ENCODE measurements at places on chromosomes 5 and 9.

DNA sequence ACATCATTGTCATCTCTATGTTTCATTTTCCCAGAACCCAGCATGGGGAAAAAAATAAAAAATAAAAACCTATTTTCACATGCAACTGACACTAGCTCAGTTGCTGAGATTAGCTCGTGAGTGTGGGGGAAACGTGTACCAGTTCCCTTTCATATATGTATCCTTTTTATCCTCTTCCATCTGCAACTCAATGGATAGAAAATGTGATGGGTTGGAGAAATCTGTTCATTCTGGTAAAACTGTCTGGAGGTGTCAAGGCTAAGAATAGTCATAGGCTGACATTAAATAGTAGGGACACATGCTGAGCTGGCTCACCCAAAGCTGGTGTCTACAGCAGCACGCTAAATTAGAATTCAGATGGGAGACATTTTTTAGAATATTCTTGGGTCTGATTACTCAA, 519.3 kb downstream of the ELAVL2 start:
- DNase-seq: no peak

GRCh38 chr9:70292253-70292652, 33.5 kb downstream of the SMC5 start:
- DNase-seq: no peak

DNA sequence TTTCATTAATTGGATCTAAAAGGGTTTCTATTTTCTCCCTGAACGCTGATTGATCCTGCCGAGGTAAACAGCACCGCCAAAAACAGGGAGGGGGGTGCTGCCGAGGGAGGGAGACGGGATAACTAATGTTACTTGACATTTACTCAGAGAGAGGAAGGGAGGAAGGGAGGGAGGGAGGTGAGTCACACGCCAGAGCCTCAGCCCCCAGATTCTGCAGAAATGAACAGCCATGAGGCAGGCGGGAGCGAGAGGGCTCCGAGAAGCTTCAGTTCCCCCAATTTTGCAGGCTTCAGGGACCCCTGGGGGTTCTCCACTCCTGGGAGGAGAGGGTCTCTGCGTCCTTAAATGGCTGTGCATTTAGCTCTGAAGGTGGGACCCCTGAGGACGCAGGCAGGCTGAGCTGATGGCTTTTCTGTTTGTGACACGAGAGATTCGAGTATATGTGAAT, 59.1 kb upstream of the IER5L start:
- DNase-seq: peak; percentile 71

DNA sequence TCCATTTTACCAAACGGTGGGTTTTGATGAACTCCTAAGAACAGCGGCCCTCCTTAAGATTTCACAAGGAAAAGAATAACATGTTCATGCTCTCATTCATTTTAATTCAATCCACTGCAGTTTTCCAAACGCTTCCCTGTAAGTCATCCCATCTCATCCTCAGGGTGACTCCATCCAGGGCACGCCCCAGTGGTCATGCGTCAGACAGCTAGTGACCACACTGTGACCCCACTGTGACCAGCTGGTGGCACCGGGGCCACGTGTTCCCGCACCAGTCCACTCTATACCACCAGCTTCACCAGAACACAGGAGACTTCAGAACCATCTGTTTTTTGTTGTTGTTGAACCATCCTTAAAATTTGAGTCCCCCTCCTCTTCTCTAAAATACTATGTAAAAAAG, 14.3 kb downstream of the ATPSCKMT start:
- DNase-seq: peak; percentile 37

- DNase-seq: peak; percentile 10
Observed at GRCh38 chr9:18143073-18143745, 330.7 kb upstream of the ADAMTSL1 start.

- no peak for DNase-seq
Observed at GRCh38 chr5:144453753-144454152, 283.1 kb downstream of the KCTD16 start.

GRCh38 chr5:129245489-129245888, 150.9 kb downstream of the ISOC1 start:
- peak; percentile 11 for DNase-seq

DNA sequence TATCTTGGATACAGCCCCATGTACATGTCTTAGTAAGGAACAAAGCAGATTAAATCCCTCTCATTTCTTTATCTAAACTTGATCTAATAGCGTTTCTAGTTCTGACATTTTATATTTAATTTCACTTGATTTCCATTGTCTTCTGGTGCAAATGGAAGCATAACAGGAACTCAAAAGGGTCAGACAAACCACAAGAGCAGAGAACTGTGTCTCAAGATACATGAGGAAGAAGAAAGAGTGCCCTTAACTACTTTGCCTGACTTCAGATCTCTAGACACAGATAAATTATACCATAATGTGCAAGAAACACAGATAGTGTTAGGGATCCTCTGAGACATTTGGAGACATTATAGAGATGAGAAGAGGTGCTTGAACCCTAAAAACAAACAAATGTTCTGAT, 20.7 kb upstream of the STX17 start:
- no peak for DNase-seq

DNA sequence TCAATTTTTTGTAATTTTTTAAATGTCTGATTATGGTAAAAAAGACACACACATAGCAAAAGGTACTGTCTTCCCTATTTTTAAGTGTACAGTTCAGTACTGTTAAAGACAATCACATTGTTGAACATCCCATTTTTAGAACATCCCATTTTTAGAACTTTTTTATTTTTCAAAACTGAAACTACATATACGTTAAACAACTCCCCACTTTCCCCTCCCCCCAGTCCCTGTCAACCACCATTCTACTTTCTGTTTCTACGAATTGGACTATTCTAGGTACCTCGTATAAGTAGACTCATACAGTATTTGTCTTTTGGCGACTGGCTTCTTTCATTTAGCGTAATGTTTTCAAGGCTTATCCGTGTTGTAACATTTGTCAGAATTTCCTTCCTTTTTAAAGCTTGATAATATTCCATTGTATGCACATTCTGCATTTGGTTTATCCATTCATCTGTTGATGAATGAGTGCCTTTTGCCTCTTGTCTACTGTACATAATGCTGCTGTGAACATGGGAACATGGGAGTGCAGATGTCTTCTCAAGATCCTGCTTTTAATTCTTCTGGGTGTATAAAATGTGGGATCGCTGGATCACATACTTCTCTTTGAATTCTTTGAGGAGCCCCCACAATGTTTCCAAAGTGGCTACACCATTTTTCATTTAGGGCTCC, 154.0 kb downstream of the PIK3R1 start:
- no peak for DNase-seq

DNA sequence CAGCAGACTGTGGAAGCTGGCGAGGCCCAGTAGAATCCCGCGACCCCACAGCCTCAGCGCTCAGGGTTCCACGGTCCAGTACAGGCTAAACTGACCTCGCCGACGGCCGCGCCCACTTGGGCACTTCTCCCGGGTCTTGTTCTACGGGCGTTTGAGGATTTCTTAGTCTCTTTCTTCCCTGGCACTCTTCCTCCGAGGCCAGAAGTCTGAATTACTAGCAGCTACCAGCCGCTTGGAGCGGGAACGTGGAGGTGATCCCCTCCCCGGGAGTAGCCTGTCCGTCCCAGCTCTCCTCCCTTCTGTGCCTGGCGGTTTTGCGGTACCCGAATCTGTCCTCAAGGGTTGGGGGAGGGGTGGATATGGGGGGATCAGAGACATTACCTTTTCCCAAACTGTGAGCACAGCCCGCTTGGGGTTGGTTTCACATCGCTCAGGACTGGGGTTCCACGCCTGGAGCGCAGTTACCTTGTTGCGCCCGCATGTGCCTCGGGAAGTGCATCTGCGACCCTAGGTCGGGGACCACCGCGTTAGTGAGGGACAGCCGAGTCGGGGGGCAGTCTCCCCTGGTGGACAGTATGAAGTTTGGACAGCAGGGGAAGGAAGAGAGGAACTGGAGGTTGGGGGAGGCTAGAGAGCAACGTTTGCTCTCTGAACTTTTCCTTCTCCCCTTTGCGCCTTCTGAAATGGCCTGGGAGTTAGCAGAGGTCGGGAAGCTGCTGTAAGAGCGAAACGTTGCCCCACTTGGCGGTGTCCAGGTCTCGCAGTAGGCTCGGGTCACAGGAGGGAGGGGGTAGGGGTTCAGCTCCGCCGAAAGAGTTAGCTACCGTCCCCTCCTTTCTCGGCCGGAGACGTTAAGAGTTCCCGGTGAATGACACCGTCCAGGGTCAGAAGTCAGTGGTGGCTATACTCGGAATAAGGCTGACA, 190.8 kb downstream of the MEF2C start:
- no peak for DNase-seq

GRCh38 chr9:97695995-97696802, 941 bp downstream of the XPA start:
- DNase-seq: peak; percentile 27

DNA sequence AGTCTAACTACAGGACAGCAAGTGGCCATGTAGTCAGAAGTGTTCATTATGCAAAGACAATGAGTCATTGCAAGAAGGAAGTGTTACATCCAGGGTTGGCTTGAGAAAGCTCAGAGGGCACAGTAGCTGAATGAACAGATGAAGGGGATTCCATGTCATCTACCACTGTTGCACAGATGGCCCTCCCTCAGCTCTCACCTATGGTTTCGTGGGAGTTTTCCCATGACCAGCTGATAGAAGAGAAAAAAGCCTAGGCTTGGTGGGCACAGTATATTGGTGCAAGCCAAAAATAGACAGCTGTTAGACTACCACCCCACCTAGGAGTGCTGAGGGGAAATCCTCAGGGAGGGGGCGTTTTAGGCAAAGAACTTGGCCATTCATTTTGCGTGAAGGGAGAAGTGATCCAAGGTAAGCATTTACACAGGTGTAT, 217.0 kb downstream of the DMRT2 start:
- DNase-seq: peak; percentile 19

DNA sequence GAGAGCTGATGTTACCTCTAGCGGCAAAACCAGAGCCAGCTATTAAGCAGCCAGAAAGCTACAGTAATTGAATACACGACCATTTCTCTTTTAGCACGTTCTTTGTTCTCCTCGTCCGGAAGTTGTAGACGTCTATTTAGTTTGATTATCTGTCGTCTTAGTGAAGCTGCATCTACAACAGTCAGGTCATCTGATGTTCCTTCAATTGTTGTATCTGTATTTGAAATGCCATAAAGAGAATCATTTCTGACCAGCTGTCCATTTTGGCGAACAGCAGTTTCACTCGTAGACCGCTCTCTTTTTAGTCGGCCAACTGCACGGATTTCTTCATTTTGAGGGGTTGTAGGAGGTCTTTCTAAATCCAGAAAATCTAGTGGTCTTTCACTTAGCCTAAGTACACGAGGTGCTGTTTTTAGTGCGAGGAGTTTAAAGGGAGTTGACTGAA, 12.6 kb downstream of the PDE6A start:
- DNase-seq: no peak

DNA sequence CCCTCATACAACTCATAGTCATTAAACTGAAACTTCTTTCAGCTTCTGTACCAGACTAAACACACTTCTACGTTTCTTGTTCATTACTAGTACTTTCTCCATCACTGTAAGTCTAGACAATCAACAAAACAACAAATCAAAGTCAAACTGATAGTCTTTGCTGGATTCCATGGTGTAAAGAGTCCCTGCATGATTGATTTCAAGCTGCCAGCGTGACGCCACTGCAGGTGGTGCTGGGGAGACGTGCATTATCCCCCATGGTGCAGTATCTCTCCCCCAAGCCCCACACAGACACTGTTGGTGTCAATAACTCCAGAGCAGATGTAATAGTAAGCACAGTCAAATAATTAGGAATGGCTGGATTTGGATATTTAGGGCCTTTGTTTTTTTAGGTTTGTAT, 10.7 kb upstream of the SLC2A8 start:
- no peak for DNase-seq

DNA sequence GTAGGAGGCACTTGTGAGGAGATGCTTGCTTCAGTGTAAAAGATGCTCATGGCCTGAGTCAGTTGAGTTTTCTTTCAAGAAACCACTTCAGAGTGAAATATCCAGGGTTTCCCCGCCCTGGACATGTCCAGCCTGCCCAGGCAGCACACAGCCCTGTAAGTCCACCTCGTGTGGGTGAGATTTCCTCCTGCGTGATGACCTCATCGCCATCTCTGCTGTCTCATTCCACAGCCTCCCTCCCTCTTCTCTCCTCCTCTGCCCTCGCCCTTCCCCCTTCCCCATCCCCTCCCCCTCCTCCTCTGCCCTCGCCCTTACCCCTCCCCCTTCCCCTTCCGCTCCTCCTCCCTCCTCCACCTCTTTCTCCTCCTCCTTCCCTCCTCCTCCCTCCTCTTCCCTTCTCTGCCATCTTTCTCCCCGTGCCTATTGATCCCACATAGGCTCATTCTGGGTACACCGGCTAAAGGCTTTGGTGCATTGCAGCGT, 34.0 kb upstream of the NCS1 start:
- DNase-seq: peak; percentile 97

DNA sequence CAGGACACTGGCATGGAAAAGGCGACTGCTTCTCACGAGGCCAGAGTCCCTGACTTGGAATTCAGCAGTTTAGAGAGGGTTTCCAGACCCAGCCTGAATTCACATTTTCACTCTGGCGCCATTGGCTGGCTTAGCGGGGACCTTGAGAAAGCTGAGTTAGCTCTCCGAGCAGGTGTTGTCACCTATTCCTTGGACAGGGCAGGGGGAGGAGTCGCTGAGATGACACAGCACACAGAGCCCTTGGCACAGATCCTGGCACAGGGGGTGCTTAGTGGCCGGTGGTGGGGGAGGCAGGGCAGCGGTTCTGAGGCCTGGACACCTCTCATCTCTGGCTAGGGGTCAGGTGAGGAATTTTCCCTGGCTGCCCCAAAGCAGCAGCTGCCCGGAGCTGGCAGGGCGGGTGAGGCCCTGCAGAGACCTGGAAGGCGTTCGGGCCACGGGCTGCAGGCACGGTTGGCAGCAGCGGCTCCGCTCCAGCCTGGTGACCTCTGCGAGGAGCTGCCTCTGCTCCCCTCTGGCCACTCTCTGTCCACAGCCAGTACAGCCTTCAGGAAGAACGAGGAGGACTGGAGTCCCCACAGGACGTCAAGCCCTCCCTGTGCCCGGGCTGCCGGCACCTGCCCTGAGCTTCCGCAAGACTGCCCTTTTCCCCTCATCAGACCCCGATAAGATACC, 72.4 kb upstream of the RAPGEF1 start:
- DNase-seq: no peak
